ENCODE measurements at places on chromosomes 2 and 18.

DNA sequence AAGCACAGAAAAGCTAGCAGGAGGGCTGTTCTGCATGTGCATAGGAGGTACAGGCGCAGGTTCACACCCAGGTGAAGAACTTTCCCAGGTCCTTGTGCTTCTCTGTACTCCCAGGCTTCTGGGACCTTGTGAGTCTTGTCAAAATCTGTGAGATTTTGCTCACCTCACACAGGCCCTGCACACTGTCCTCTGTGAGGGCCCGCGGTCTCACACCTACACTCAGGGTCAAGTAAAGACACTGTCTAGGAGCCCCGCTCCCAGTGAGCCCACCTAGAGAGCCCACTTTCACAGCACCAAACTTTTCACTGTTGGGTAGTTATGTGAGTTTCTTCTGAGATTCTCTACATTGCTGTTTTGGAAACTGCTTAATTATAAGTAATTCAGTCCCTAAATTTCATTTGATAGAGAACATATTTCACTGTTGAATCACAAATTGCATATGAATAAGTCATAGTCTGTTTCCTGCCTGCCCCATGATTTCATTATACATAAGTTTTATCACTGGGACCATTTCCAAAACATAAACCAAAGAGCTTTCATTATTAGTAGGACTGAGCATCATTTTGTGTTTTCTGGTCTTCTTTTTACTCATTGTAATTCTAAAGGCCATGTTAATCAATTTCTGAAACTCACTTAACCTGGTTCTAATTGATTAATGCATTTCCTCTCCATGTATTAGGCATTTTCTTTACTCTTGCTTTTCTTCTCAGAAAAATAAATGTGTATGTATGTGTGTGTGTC lies 234.2 kb upstream of the SPOPL start:
- no peak for DNase-seq

- DNase-seq, result peak; percentile 93
Measured at GRCh38 chr2:207143215-207144172, 22.3 kb downstream of the KLF7 start.

DNA sequence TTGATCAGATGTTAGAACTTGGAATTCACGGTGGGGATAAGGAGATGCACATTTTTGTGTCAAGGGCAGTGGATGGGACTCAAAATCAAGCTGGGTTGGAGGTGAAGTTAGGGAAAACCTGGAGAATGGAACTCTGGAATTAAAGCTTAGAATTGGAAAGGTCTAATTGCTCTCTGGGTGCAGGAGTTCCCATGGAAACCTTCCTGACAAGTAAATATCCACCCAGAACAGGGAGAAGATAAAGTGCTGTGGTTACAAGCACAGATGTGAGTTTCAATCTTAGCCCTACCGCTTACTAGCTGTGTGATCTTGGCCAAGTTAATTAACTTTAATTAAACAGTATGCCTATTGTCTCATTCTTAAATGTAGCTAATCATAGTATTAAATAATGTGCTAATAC lies 71.3 kb upstream of the TCF7L1 start:
- no peak for DNase-seq

DNA sequence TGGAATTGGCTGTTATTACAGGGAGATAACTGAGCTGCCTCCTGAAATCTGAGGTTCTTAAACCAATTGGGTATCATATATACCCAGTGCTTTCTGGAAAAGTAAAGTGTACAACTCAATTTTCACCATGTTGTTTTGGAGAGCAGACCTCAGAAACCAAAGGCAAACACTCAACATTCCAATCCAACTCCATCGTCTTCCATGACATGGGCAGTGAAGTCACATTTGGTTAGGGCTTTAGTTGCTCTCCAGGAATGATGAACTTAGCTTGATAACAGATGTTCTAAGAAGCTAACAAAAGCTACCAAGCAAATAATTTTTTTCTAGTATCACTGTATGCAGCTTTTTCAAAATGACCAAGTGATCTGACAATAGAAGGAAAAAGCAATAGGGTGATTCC lies 107.0 kb upstream of the SLC35G4 start:
- DNase-seq, result no peak

GRCh38 chr2:192016265-192016664 lies 169.4 kb upstream of the CAVIN2 start:
- no peak for DNase-seq

GRCh38 chr18:59712311-59712710 lies 15.1 kb upstream of the CCBE1 start:
- peak; percentile 19 for DNase-seq

- peak; percentile 73 for DNase-seq
Measured at GRCh38 chr2:224892574-224893204, 149.6 kb downstream of the DOCK10 start.

All from NB4 (cell line).